ENCODE measurements at places on chromosomes 7 and 10. TPM values are rescaled to one million over a fixed set of nuclear protein-coding genes. Genes with fewer than 3 reads are reported as not detected.

DNA sequence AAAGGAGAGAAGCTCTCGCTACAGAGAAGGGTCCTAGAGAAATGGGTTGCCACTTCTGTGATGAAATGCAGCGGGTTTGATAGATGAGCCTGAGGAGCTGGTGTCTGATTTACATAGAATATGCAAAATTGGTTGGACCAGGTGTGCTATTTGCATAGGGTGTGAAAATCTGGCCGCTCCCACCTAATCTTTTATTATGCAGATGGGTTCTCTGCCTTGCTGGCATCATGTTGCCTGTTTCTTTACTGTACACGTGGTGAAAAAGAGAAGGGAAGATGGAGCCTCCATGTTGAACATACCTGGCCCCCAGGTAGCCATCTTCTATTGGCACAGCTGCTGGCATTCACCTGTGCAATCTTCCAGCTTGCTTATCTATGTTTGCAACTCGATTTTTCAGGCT, 212.2 kb downstream of the ANKRD7 start:
- no peak overlapping the region for H3K4me3 ChIP-seq
- DNase-seq = no peak
- H3K36me3 ChIP-seq = no peaks in the 10 kb centered on the region
- H3K27ac ChIP-seq = no peak overlapping the region

DNA sequence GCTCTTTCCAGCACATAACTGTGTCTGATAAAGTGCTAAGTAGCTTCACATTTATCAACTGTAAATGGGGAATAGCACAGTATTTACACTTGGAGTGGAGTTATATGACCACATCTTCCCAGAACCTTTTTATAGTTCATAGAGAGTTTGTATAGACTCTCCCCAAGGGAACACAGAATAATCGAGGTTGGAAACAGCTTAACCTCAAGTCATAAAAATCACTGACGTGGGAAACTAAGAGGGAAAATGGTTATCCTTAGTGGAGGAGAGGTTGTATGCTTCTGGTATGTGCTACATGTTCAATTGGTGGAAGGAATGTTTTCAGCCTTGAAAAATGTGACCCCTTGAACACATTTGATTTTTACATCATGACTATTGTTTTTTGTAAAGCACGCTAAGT, 167.9 kb upstream of the KIAA1217 start:
- no peak for DNase-seq
- H3K27ac ChIP-seq = no peak overlapping the region
- H3K36me3 ChIP-seq = no peaks in the 10 kb centered on the region
- H3K4me1 ChIP-seq = no peaks in the 10 kb centered on the region
- H3K27me3 ChIP-seq = no peaks in the 10 kb centered on the region

GRCh38 chr10:36114913-36115312, 472.8 kb upstream of the FZD8 start:
- no peaks in the 10 kb centered on the region for H3K27me3 ChIP-seq
- H3K4me3 ChIP-seq = no peak overlapping the region
- H3K36me3 ChIP-seq = no peaks in the 10 kb centered on the region

GRCh38 chr10:33252794-33253203, 81.7 kb downstream of the NRP1 start:
- H3K4me1 ChIP-seq = peaks cover 29% of the 10 kb centered on the region
- H3K4me3 ChIP-seq = no peak overlapping the region
- H3K27ac ChIP-seq = no peak overlapping the region
- DNase-seq = no peak
- H3K27me3 ChIP-seq = peaks cover 7% of the 10 kb centered on the region

Gene CYP2C9
- total RNA-seq = not detected

DNA sequence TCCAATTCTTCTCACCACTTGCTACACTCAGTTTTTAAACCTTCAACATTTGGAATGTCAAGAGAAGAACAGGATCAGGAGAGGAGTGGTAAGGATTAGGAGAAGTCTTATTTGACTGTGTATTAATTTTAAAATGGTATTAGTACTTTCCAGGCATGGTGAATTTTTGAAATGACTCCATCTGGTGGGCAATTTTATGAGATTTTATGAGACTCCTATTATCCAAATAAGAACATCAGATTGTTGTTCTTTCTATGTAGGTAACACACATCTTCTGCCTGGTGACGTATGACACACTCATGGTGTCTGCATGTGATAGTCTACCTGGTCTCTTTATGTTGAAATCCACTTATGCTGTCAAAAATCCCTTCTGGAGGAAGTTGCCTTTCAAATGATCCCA, 51.0 kb downstream of the SLC13A1 start:
- H3K4me3 ChIP-seq = no peak overlapping the region
- no peaks in the 10 kb centered on the region for H3K36me3 ChIP-seq
- DNase-seq = no peak
- no peaks in the 10 kb centered on the region for H3K27me3 ChIP-seq

DNA sequence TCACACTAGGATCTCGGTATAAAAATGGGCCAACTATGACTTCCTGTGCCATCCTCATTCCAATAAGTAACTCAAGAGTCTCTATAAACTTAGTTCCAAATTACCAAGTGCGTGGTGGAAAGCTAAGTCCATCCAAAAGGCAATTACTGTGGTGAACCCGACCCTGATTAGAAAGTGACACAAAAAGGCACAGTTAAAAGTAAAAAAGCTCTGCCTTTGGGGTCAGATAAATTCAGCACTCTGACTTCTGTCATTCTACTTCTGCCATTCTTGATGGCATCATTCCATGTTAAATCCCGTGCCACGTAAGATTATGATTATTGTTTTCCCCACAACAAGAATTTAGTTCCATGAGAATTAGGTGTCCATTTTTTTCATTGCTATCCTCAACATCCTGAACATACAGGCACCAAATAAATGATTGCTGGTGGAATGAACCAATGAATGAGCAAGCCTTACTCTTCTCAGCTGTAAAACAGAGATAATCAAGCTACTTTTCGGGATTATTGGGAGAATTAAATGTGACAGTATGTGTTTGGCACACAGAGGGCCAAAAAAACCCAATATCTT, 877 bp downstream of the NCOA4 start:
- peaks cover 59% of the 10 kb centered on the region for H3K4me1 ChIP-seq
- DNase-seq = no peak
- peak overlapping the region; percentile 98 for H3K27ac ChIP-seq
- no peaks in the 10 kb centered on the region for H3K27me3 ChIP-seq
- H3K4me3 ChIP-seq = peak overlapping the region; percentile 99

GRCh38 chr7:95687759-95688343, 84.5 kb upstream of the DYNC1I1 start:
- H3K4me1 ChIP-seq = peaks cover 7% of the 10 kb centered on the region
- DNase-seq = no peak
- no peak overlapping the region for H3K4me3 ChIP-seq

DNA sequence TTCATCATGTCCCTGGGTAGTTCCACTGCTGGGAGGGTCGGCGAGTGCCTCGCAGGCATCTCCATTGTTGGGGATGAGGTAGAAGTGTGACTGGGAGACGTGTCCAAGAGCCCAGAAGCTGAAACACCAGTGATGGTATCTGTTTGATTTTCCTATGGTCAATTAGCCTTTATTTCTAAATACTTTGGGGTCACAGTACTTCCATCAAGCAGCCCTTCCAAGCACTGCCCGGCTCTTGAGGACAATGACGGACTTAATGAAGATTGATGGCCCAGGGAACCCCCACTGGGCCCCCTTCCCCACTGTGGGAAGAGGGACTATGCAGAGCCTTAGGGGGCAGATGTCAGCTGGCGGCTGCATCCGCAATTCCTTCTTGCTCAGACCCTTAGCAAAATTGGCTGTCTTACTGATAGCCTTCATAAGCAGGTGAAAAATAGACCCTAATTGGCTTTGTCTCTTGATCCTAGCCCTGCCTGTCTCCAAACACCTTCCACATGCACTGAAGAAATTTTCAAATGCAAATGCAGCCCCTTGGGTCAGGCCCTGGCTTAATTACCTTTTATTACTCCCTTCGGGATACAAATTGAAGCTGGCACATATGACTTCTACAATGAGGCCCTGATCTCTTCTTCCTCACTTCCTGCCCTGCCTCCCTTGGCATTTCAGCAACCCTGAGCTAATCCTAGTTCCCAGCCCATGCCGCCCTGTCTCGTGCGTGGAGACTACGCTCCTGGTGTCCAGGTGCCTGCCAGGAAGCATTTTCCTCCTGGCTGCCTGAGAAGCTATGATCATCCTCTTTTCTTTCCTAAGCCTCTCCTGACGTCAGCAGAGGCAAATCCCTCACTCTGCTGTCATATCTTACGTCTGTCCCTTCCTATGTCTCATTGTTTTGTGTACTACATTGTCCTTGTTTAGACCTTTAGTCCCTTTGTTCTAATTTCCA, 124.5 kb upstream of the GDF10 start:
- no peak overlapping the region for H3K4me3 ChIP-seq
- no peaks in the 10 kb centered on the region for H3K36me3 ChIP-seq
- no peaks in the 10 kb centered on the region for H3K4me1 ChIP-seq
- H3K27ac ChIP-seq = no peak overlapping the region

Gene MOGAT3
- not detected for total RNA-seq

Gene PLAC9
- not detected for total RNA-seq

Gene CNPY1
- not detected for total RNA-seq

DNA sequence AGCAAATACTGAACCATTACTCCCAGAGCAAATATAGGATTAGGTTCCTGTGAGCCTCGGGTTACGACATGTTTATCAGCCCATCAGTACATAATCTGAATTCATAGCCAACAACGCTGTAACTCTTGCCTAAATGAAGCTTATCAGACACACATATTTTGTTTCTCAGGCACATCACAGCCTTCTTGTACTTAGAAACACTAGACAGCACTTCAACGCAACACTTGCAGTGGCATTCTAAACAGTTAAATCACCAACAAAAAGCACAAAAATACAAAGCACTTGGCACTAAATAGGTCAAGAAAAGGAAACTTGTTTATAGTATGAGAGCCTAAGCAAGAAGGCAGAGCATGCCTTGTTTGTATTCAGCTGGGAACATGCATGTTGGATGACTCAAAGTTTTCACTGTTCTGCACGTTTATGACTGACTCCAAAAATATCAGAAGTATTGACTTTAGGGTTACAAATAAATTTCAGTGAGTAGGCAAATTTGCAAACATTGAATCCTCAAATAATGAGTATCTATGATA, 75.0 kb downstream of the VPS50 start:
- DNase-seq = no peak
- H3K36me3 ChIP-seq = peaks cover 4% of the 10 kb centered on the region
- H3K4me1 ChIP-seq = no peaks in the 10 kb centered on the region
- H3K27ac ChIP-seq = no peak overlapping the region

DNA sequence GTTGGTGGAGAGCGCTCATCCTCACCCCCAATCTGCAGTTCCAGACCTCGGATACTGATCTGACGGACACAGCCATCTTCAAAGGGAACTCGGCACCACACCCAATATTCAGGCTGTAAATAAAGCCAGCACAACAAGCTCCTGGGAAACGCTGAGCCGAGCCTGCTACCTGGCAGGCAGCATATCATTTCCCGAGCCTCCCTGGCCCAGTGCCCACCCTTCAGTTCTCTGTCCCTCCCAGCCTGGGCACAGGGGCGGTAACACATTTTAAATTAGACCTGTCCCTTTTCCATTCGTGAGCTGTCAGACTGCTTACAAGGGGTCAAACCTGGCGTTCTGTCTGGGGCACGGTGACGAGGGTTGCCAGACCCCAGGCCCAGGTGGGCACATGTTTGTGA, 250.5 kb downstream of the ARHGAP12 start:
- no peaks in the 10 kb centered on the region for H3K36me3 ChIP-seq
- no peak for DNase-seq
- no peaks in the 10 kb centered on the region for H3K27me3 ChIP-seq

- DNase-seq = no peak
- no peaks in the 10 kb centered on the region for H3K27me3 ChIP-seq
- no peak overlapping the region for H3K27ac ChIP-seq
- no peak overlapping the region for H3K4me3 ChIP-seq
Measured at GRCh38 chr10:67978749-67979148, 94.3 kb downstream of the SIRT1 start.

- H3K27ac ChIP-seq = no peak overlapping the region
- H3K4me1 ChIP-seq = no peaks in the 10 kb centered on the region
- no peak for DNase-seq
- no peak overlapping the region for H3K4me3 ChIP-seq
- no peaks in the 10 kb centered on the region for H3K27me3 ChIP-seq
- no peaks in the 10 kb centered on the region for H3K36me3 ChIP-seq
Measured at GRCh38 chr10:64555666-64556065, 1034.5 kb downstream of the REEP3 start.

Gene TMEM273
- total RNA-seq = 24.4 TPM
